ENCODE measurements at places on chromosomes 16 and 17.

DNA sequence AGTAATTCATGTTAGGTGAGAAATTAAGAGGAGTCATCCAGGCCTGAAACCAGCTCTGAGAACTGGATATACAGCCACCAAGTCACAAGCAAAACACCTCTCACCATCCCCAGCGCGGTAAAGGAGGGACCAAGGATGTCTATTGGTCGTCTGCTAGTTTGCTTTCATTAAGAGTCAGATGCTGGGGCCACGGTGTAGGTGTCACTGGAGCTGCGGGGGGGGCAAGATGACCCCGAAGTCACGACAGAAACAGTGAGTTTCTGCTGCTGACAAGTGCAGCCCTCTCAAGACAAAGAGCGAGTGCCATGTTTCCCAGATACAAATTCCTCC is 790 bp downstream of the NCBP3 start:
- peak; percentile 27 for DNase-seq

- no peak for DNase-seq
These were observed 8.0 kb downstream of the TAX1BP3 start for GRCh38 chr17:3660311-3660891.

- DNase-seq: no peak
These were observed 11.7 kb upstream of the CNTNAP4 start for GRCh38 chr16:76265434-76266045.

GRCh38 chr17:79670537-79671084 is 59.8 kb upstream of the RBFOX3 start:
- no peak for DNase-seq

DNA sequence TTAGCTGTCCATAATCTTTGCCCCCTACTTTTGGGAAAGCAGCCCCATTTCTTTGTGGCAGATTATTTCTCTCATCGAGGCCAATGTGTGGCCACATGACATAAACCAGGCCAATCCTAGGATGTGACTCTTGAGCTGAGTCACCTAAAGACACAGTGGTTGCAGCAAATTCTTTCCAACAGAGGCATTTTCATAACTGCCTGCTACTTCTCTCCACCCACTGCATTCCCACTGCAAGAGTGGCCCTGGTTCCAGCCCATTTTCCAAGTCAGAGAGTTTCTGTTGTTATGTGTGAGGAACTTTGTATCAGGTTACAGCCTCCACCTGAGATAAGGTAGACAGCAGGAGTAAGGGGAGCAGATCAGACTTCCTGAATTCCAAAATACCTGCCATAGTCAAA is 195.2 kb downstream of the RGS9 start:
- DNase-seq: no peak

GRCh38 chr16:66618588-66619375 is 14.3 kb downstream of the CMTM3 start:
- no peak for DNase-seq

- no peak for DNase-seq
These were observed 3.9 kb downstream of the TBX4 start for GRCh38 chr17:61456061-61456681.

- DNase-seq: no peak
These were observed 53.3 kb upstream of the KCNJ16 start for GRCh38 chr17:70021726-70022125.

Data from stimulated activated CD4-positive, alpha-beta T cell treated with anti-CD3 and anti-CD28 coated beads, Interleukin-1b, Interleukin-23, amount 100 ng/mL, for 24 hours (primary cell).